Activated T-helper 17 cell treated with anti-CD3 and anti-CD28 coated beads, Interleukin-2, amount 50 U/mL, for 72 hours (primary cell): ENCODE measurements at places on chromosomes 13 and 19.

DNA sequence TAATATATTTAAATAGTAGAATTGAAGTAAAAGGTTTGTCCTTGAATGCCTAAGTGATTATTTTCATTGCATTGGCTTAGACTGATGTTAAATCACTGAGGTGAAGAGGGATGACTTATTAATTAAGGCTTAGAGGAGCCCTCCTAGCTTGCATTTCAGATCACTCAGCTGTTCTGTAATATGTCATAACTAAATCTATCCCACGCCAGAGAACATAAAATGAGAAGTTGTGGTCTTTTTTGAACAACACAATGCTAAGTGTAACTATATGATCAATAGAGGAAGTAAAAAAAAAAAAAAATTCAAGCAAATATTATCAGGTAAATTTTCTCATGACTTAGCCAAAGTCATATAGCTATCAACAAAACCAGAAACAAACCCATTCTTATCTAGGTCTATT, 752.2 kb downstream of the GPC5 start:
- no peak for ATAC-seq

- no peak for ATAC-seq
These were observed 84.2 kb downstream of the TNFRSF19 start for GRCh38 chr13:23654111-23655110.

DNA sequence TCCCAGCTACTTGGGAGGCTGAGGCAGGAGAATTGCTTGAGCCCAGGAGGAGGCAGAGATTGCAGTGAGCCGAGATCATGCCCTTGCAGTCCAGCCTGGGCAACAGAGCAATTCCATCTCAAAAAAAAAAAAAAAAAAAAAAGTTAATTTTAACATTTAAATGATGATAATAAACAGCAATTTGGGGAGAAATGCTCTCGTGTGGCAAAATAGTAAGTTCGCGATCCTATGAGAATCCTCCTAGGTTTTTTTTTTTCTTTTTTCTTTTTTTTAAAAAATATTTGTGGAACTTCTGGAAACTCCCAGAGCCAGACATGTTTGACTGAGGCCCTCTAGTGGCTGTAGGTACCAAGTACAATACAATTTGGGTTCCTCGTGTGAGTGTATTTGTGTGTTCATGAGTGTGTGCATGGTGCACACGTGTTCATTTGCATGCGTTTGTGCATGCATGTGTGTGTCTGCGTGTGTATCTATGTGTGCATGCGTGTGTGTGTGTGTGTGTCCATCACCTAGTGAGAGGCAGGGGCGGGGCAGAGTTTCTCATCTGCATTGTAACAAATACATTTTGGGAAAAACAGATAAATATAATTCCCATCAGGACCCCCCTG, 31.2 kb downstream of the TMPRSS9 start:
- peak; percentile 59 for ATAC-seq

- no peak for ATAC-seq
These were observed 5.6 kb upstream of the CLDN10 start for GRCh38 chr13:95546919-95547318.

DNA sequence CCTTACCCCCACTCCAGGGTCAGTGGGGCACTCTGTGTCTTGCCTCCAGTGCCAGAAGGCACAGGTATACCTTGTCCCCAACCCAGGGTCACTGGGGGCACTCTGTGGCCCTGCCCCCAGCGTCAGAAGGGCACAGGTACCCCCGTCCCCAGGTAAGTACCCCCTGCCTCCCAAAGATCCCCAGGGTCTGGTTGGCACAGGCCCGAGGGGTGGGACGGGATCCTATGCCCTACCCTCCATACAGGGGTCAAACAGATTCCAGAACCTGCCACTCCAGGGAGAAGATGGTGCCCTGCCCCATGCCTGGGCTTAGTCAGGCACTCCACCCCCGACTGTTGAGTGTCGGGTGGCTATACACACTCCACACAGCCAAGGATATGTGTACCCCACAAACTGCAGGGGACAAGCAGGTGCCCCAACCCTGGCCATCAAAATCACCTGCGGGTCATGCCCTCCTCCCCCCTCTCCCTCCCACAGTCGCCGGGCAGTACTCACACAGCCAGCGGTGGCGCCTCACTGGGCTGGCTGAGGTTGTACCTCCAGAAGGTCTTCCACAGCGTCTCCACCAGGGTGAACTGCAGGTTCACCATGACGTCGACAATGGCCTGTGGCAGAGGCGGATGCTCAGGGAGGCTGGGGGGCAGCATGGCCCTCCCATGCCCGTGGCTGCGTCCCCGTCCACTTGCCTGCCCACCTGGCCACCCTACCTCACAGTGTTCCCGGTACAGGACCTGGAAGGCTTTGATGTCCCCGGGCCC, 13.8 kb downstream of the DCAF15 start:
- ATAC-seq, result no peak

- no peak for ATAC-seq
These were observed 4.9 kb downstream of the ARHGEF7 start for GRCh38 chr13:111119966-111120365.

GRCh38 chr13:75550159-75550567, 572 bp downstream of the UCHL3 start:
- peak; percentile 18 for ATAC-seq

GRCh38 chr13:42574435-42575311, 721 bp downstream of the TNFSF11 start:
- ATAC-seq, result peak; percentile 85

- no peak for ATAC-seq
These were observed 28.2 kb downstream of the VSTM1 start for GRCh38 chr19:54035215-54036178.

GRCh38 chr19:13844130-13844631, 32.8 kb upstream of the NANOS3 start:
- no peak for ATAC-seq

DNA sequence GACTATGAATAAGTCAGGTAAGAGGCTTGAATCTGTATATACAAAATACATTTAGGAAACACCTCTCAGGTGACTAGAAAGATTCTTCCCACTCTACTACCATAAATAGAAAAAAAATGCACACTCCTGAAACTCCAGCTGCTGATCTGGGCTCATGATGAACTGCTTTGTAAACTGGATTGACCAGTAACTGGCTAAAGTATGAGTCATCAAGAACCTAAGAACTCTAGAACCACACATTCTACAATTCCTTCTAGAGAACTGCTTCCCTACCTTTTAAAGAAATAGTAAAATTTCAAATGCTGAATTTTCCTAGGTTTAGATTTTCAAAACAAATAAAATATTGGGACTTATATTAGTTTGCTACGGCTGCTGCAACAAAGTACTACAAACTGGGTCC, 55.2 kb downstream of the ELF1 start:
- ATAC-seq, result peak; percentile 84

DNA sequence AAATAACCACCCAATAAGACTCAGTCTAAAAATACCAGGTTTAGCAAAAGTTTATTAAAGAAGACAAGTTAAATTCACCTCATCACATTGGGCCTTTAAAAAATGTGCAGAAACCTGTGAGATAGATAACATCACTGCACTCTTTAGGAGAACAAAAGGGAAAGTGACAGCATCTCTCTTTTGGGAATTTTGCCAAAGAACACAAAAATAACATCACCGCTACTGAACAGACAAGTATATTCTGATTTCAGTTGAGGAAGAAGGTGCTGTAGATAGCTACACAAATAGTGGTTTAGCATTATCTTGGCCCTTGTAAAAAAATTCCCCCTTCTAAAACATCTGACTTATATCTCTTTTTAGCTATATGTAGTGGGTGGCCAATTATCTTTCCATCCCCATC, 244.7 kb downstream of the VWA8 start:
- no peak for ATAC-seq

DNA sequence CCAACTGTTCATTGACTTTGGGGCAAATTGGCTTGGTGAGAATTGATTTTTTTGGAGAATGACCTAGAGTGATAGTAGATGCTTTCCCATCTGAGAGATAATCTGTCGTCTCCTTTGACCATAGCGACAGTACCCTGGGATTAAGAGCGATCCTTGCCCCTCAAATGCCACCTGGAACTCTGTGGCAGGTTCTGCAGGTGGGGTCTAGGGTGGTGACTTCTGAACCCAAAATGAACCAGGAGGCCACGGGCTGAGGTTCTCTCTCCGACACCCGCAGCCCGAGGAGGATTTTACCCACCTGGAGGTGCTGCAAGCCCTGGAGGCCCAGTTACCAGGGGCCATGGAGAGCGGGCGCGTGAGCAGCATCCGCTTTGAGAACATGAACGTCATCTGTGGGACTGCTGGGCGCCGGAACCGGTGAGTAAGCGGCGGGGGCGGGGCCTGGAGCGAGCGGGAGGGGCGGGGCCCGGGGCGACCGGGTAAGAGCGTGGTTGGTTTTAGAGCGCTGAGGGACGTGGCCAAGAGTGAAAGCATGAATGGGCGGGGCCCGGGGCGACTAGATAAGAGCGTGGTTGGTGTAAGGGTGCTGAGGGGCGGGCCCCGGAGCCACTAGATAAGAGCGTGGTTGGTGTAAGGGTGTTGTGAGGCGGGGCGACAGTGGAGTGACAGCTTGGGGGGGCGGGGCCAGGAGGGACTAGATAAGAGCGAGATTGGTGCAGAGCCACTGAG, 8.6 kb downstream of the C19orf81 start:
- ATAC-seq, result peak; percentile 97

DNA sequence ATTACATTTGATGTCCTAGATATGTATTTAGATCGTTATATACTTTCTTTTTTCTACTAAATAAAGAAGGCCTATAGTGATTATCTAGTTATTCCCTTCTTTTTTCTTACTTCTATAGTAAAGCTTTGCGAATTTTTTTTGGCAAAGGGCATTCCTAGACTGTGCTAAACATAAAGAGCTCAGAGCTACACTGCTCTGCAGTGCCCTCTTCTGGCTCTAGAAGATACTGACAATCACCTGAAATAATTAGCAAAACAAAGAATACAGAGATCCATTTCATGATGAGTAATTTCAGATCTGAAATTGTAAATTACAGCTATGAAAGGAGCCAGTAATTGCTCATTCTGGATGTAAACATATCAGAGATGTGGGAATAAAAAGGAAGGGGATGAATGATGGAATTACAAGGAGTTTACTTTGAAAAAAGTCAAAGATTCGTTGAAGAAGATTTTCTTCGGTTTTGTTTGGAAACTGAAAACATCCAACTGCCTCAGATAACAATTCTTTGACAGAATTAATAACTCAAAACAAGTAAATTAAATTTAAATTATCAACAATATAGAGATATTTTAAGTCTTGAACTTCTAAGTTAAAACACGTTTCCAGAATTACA, 288.5 kb downstream of the NALCN start:
- peak; percentile 79 for ATAC-seq

DNA sequence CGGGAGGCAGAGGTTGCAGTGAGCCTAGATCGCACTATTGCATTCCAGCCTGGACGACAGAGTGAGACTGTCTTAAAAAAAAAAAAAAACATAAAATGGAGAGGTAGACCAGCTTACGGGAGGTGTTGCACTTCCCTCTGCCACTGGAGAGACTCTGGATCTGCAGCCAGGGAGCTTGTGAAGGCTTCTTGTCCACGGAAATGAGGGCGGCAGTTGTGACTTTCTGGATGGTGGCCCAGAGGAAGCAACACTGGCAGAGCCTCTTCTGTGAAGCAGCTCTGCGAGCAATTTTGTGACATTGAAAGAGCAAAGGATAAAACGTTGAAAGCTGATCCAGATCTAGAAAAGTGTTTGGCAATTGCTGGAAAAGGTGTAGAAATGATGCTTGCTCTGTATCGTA, 10.4 kb downstream of the SPINT2 start:
- ATAC-seq, result no peak

- ATAC-seq, result no peak
These were observed 130.0 kb downstream of the ATP11A start for GRCh38 chr13:112819816-112820215.

- no peak for ATAC-seq
These were observed 17.1 kb downstream of the ELAVL1 start for GRCh38 chr19:7988307-7988706.

- ATAC-seq, result peak; percentile 3
These were observed 6.3 kb downstream of the REX1BD start for GRCh38 chr19:18594824-18595373.

GRCh38 chr19:9752701-9753443, 15.7 kb downstream of the ZNF846 start:
- ATAC-seq, result no peak

- no peak for ATAC-seq
These were observed 663 bp upstream of the SMAD9 start for GRCh38 chr13:36920616-36921185.

DNA sequence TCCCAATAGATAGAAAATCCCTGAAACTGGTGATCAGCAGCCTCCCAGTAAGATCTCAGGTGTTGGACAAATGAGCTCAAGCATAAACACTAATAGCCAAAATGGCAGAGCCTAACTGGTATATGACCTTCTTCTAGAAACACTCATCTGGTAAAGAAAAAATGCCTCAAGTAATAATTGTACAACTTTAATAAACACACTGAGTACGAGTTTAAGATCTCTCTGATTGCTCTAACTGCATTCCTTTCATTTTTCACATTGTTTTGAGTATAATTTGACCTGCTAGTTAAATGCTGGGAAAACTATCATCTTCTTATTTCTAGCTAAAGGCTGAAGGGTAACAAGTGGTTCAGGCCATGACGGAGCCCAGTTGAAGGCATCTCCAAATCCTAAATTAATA, 2009.5 kb upstream of the PCDH20 start:
- no peak for ATAC-seq

GRCh38 chr19:33832633-33833032, 36.0 kb downstream of the KCTD15 start:
- no peak for ATAC-seq

DNA sequence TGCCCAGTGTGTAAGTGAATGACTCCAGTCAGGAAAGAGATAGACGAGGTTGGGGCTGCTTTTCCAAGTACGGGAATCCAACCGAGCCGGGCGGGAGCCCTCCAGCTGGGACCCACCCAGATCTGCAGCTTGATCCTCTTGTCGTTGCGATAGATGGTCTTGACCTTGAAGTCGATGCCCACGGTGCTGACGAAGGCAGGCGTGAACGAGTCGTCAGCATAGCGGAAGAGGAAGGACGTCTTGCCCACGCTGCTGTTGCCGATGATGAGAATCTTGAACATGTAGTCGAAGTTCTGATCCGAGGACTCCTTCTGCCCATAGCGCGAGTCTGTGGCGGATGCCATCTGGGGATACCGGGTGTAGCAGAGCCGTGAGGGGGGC, 1.5 kb downstream of the RAB3A start:
- no peak for ATAC-seq

DNA sequence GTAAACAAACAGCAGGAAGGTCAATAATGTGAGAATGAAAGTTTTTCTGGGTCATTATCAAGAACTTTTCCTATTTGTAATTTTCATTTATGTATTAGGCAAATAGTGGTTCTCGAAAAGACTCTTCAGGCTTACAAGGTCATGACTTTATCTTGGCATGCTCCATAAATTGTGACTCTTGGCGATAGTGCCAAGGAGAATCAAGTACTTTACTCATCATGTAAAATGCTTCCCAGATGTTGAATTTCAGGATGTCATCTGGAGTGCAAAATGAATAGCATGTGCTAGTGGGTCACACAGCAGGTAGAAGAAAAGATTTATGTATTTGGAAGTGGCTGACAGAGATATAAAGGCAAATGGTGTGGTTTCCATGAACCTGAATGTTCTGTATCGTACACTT, 1492.7 kb upstream of the PCDH20 start:
- no peak for ATAC-seq

DNA sequence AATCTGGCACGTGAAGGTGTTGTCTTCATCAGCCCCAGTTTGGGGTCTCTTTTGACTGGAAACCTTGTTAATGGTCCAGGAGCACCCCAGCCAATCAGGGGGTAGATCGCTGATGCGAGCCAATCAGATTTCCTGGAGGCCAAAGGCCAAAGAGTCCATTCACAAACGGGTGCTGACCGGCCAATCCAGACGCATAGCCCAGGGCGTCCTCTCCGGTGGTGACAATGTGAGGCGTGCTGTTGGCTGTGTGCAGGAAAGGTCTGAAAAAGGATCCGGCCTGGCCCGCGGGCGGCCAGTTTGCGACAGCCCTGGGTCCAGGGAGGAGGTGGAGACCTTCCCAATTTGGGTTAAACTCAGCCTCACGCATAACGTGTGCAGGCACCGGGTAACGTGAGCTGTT, 3.1 kb downstream of the MAST3 start:
- no peak for ATAC-seq
